ENCODE measurements at places on chromosomes 12 and 14.

GRCh38 chr12:119448611-119449131, 114.1 kb downstream of the CCDC60 start:
- DNase-seq = no peak

DNA sequence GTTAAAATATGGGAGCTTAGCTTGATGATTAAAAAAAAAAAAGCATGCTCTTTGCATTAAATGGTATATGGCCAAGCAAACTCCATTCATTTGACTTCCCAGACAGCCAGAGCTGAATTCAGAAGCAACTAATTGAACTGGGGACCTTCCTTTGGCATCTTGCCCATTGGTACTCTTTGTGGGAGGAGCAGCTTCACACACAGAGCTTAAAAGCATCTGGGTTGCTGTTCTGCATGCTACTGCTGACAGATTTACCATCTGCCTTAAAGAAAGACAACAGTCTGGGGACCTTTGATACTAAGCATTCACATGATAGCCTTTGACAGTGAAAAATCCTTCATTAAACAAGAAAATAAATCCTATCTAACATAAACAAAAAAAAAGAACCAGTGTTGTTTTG, 977.9 kb downstream of the TMTC2 start:
- DNase-seq = no peak

- DNase-seq = no peak
Measured at GRCh38 chr14:58566979-58567378, 70.8 kb upstream of the DACT1 start.

- no peak for DNase-seq
Measured at GRCh38 chr14:91751719-91752118, 19.8 kb upstream of the CATSPERB start.

GRCh38 chr14:93891756-93892504, 35.2 kb upstream of the FAM181A start:
- DNase-seq = no peak

DNA sequence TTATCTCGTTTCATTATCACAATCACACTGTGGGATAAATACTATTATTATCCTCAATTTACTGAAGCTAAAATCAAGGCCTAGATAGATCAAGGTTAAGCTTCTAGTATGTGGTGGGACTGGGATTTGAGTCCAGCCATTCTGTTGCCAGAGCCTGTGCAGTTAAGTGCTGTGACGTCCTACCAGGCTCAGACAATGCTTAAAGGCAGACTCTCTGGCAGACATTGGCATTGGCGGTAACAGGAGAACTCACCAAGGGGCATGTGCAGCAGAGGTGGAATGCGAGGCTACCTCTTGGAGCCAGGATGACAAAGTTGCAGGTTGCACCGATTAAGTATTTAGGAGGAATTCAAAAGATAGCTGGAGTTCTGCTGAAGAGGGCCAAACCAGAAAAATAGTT, 155.6 kb upstream of the IFNG-AS1 start:
- DNase-seq = no peak

GRCh38 chr12:76074701-76075336, 9.7 kb downstream of the NAP1L1 start:
- DNase-seq = no peak

GRCh38 chr14:60839657-60840056, 105.1 kb downstream of the MNAT1 start:
- DNase-seq = no peak

GRCh38 chr12:109863847-109864712, 16.3 kb downstream of the GLTP start:
- no peak for DNase-seq

DNA sequence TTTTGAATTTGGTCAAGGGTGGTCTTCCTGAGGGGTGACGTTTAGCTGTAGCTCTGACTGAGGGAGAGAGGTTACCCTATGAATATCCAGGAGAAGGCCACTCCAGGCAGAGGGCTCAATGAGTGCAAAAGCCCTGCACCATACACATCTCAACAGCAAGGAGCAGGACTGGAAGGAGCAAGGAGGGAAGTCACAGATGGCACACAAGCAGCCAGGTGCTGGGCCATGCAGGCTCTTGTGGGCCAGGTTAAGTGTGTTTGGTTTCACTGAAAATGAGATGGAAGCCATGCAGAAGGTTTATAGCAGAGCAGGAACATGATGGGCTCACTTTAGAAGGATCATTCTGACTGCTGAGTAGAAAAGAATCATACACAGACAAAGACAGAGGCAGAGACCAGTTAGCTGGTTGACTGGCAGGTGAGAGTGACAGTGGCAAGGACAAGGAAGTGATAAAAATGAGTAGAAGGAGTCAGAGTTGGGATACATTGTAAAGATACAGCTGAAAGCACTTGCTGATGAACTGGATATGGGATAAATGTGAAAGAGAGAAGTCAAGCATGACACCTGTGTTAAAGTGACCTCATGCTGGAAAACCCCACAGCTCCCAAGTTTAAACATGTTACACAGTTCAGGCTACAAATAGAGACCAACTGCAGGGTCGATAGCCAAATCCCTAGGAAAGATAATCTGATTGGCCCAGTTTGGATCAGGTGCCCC, 81.2 kb downstream of the PRKD1 start:
- DNase-seq = no peak

- DNase-seq = no peak
Measured at GRCh38 chr12:59643550-59643949, 47.7 kb downstream of the SLC16A7 start.

DNA sequence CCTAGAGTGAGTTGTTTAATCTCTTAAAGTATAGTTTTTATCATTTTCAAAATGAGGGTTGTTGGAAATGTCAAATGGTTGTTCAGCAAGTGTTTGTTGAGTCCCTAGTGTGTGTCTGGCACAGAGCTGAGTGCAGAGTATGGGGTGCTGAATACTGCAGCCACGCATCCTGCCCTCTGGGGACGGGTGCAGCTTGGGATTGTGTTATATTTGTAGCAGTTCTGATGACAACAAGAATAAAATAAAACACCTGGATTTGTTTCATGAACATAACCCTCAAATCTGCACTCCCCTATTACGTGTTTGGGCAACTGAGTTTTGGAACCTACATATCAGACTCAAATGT, 127.9 kb downstream of the CACNA1C start:
- no peak for DNase-seq

DNA sequence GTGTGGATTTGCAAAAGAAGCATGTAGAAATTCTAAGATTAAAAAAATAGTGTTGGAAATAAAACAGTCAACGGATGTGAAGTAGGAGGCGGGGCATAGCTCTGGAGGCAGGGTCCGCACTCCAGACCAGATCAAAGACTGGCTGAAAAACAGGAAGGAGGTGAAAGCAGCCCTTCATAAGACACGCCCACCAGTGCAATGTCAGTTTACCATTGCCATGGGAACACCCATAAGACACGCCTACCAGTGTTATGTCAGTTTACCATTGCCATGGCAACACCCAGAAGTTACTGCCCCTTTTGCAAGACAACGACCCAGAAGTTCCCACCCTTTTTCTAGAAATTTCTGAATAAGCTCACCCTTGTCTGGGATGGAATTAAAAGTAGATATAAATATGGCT, 87.1 kb downstream of the FZD10 start:
- DNase-seq = no peak

GRCh38 chr14:65566820-65567522, 154.4 kb downstream of the FUT8 start:
- DNase-seq = no peak

DNA sequence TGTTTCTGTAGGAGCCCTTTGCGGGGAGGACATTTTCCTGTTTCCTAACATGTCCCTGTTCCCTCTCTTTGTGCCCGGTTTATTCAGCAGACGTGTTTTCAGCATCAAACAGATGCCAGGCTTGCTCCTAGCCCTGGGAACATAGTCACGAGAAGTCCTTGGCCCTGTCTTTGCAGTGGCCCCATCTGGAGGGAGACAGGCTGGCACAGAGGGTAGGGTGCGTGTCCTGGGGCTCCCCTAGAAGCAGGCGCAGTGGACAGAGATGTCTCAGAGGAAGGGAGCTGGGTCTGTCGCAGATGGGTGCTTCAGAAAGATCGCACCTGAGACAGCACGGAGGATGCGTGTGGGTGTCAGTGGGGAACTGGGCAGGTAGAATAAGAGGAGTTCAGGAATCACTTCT, 75.0 kb upstream of the DYNC1H1 start:
- no peak for DNase-seq

- no peak for DNase-seq
Measured at GRCh38 chr12:57388425-57388824, 42.4 kb downstream of the R3HDM2 start.

- DNase-seq = no peak
Measured at GRCh38 chr14:70036665-70037064, 152.1 kb downstream of the SLC8A3 start.

DNA sequence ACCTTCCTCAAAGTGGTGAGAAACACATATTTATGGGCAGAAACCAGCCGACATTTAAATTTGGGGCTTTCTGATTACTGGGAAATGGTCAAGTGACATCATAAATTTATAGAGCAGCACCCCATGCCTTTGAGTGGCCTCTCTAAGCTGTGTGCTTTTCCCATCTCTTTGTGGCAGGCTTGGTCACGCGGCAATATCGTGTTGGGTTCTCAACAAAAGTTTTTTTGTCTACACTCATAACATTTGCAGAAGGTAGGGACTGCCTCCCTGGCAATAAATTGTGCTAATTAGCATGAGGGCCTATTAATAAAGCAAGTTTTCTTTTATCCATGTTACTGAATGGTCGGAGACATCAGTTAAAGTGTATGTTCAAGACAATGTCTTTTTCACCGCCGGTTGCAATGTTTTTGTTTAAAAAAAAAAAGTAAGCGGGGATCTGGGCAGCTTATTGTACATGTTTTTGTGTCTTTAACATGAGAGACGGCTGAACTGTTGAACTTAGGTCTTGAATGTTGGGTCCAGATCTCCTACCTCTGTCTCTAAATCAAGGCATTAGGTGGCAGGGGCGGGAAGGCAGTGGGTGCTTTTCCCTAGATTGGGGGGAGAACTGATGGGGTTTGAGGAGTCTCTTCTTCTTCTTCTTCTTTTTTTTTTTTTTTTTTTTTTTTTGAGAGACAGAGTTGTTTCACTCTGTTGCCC, 193.3 kb downstream of the PHETA1 start:
- no peak for DNase-seq

GRCh38 chr12:71562676-71563595, 100.7 kb downstream of the ZFC3H1 start:
- DNase-seq = no peak

GRCh38 chr14:68894123-68894522, 85.0 kb downstream of the ACTN1 start:
- no peak for DNase-seq

GRCh38 chr12:118120579-118121363, 15.2 kb upstream of the PEBP1 start:
- peak; percentile 41 for DNase-seq

- no peak for DNase-seq
Measured at GRCh38 chr12:128337431-128338170, 70.6 kb downstream of the TMEM132C start.

DNA sequence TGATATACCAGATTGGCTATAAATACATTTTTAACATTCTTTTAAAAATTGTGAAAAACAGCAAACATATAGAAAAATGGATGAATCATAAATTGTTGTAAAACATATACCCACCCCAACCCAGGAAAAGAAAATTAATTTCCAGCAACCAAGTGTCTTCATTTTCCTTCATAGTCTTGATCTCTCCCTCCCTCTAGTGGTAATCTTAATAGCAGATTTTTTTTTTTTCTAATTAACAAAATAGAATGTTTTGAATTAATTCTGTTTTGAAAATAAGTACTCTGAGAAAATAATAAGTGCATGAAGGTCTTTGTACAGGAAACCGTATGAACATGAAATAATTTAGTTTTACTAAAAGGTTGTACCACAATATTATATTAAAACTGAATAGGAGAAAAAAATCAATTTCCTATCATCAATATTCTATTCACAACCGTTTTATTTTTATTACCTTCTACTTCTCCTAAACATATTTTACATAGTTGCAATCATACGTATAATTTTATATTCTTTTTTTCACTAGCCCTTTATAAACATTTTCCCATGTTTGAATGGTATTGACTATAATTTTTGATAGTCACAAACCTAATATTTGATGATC, 7.0 kb downstream of the ETNK1 start:
- DNase-seq = no peak

DNA sequence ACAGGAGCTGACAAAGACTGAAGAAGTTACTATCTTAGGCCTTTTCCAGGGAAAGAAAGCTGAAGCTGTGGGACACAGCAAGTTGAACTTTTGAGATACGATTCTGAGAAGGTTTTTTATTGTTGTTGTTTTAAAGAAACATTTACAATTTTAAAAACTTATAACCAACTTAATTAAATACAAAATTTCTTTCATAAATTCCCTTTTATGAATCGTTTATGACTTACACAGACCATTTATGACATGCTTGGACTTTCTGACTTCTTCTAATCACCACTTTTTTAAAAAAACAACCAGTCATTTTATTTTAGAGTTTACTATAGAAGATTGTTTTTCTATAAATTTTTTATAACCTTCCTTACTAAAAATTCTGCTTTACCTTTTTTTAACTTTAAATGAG, 68.7 kb downstream of the DHRS2 start:
- DNase-seq = no peak

DNA sequence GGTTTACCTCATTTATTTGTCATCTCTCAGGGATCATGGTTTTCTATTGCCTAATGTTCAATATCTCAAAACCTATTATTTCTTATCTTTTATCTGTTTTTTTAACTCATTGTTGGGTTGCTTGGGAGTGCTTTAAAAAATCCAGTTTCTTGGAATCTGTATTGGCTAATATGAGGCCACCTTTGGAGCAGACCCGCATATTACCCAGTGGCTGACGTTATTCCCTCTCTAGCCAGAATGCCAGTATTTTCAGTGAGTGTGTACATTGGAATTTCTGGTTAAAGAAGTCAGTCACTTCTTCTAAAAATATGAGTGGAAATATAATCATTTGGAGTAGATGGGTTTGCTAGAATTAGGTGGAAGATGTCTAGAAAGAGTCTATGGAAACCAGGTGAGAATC, 38.3 kb downstream of the PRMT8 start:
- no peak for DNase-seq

DNA sequence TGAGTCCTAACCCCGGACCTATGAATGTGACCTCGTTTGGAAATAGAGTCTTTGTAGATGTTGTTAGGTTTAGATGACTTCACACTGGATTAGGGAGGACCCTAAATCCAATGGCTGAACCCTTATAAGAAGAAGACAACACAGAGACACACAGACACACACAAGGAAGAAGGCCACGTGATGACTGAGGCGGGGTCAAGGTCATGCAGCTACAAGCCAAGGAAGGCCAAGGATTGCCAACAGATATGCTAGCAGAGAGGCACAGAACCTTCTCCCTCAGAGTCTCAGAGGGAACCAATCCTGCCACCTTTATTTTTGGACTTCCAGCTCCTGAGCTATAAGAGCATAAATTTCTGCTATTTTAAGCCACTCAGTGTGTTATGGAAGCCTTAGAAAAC, 31.8 kb downstream of the LTBP2 start:
- no peak for DNase-seq

GRCh38 chr12:124928095-124928911, 13.9 kb upstream of the UBC start:
- DNase-seq = peak; percentile 14

- DNase-seq = peak; percentile 15
Measured at GRCh38 chr12:52243856-52244614, 11.0 kb downstream of the KRT7 start.

DNA sequence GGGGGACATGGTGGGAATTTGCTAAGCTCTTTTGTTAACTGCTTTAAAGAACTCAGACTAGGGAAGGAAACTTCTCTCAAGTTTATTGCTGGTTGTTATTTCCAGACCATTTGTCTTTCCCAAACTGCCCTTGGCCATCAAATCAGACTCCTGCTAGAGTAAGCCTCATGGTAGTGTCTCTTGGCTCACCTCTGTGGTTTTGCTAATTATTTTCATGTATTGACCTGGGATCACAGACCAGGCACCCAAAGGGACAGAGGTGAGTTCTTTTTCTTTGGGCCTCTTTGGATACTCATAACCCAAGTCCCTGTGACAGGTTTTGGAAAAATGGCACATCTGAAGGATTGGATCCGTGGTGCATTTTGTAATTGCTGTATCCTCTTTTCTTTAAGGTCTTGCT, 11.2 kb downstream of the ETV6 start:
- DNase-seq = no peak

Measured in stimulated activated CD4-positive, alpha-beta T cell treated with anti-CD3 and anti-CD28 coated beads, Interleukin-1b, Interleukin-23, amount 100 ng/mL, for 4 hours (primary cell).